Hematopoietic multipotent progenitor cell treated with erythropoietin and hydrocortisone succinate and interleukin-3 and kit ligand, for 15 days (in vitro differentiated cells): ENCODE measurements at places on chromosomes 7 and 10.

DNA sequence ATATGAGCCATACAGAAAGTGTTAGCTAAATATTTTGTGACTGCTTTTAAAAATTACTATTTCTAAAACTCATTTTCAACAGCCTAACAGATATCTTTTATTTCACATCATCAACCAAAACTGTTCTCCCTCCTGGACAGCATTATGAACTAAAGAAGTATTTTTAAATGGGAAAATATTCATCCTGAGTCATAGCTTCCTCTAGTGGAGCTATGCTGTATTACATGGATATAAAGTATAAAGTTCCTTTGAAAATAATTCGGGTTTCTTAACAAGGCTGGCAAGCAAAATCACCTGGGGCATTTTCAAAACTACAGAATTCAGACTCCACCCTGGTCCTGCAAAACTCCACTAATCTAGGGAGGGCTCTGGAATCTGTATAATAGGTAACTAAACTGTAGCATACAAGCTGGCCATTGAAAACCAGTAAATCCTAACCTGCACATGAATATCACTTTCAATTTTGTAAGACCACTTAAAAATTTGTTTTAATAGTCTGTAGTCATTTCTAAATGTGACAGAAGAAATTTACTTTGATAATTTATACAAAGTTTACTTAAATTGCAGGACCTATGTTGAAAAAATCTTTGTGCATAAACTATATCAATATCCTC is 53.5 kb downstream of the SCIN start:
- no peak for DNase-seq

- no peak for DNase-seq
These were observed 10.5 kb upstream of the PAX4 start for GRCh38 chr7:127628445-127628844.

DNA sequence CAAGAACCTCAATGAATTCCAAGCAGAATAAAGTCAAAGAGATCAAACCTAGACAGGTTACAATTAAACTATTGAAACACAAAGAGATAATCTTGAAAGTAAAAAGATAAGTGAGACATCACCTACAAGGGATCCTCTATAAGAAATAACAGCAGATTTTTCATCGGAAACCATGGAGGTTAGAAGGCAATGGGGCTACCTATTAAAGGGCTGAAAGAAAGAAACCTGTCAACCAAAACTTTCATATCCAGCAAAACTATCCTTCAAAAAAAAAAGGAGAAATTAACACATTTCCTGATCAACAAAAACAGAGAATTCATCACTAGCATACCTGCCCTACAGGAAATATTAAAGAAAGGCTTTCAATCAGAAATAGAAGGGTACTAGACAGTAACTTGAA is 244.9 kb downstream of the ARHGAP12 start:
- DNase-seq: no peak

- DNase-seq: no peak
These were observed 86.9 kb upstream of the KCND2 start for GRCh38 chr7:120185940-120186682.
